ENCODE measurements at places on chromosomes 2 and 18. TPM values are rescaled to one million over a fixed set of nuclear protein-coding genes. Genes with fewer than 3 reads are reported as not detected.

- DNase-seq = no peak
Observed at GRCh38 chr2:132253496-132254305, 91.9 kb upstream of the ANKRD30BL start.

The MAP3K19 gene
- total RNA-seq = 0.78 TPM

GRCh38 chr2:200378652-200379290 lies 72.3 kb downstream of the SPATS2L start:
- DNase-seq = no peak

The IL36G gene
- not detected for total RNA-seq

DNA sequence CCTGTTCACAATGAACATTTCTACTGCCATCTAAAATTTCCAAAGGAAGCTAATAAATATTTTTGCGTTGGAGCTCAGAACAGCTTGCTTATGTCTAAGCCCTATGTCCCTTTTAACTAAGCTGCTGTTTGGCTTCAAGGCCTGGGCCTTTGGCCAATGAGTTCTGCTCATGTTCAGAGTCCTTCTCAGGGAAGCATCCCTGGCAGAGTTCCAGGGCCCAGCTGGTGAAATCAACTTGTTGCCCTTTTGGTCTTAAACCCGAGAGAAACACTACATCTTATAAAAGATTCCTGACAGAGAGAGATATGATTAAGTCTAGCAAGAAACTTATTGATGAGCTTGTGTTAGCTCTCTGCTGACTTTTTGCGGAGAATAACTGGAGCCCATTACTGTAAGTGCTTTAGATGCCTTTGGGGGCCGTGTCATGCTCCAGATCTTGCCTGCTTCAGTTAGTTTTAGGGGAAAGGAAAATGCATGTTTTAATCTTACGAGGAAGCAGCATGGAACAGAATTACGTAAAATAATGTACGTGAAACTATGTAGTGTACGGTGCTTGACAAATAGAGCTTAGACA lies 102.5 kb upstream of the NOSTRIN start:
- no peak for DNase-seq

- DNase-seq = no peak
Observed at GRCh38 chr2:74863802-74864248, 29.9 kb downstream of the HK2 start.

The SH3BP4 gene
- total RNA-seq = 5.5 TPM

DNA sequence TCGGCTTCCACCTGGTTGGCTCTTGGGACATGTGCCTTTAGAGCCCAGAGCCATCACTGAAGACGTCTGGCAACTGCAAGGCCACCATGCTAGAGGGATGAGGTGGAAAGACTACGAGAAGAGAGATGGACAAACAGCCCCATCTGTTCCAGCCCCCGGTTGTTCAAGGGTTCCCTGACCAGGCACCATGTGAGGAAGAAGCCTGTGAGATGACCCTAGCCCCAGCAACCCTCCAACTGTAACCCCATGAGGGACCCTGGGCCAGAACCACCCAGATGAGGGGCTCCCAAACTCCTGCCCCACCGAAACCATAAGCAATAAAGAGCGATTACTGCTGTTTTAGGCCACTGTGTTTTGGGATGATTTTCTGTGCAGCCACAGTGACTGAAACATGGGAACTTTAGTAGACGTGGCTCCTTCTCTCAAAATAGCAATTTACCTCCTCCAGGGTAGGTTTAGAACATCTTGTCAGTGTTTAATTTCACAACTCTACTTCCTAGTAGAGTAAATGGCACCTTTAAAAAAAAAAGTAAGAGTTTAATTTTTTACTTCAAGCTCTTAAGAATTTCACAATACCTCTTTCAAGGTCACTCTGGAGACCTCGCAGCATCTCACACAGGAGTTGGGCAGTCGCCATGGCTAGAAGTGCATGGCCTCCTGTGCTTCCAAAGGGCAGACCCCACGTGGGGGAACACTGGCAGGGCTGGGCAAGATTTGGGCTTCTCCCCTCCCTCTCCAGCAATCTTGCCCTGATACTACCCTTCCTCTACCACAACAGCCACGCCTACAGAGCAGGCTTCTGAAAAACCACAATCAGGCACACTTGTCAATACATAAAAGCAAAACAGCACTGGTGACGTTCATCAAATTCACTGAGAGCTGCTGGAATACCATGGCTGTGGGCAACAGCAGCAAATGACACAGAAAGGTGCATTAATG lies 48.8 kb downstream of the TMEM163 start:
- DNase-seq = no peak

DNA sequence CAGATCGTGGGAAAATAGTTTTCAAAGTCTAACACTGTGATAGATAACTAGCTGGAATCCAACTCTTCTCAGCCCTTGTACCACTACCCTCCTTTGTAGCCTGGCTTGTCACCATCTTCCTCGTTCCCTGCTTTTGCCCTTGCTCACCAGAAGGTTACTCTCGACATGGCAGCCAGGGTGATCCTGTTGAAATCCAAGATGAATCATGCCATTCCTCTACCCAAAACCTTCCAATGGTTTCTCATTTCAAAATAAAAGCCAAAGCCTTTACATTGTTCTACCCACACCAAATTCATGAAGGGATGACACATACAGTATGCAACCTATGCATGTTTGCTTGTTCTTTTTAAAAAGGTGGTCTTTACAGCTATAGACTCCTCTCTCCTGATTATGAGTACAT lies 45.7 kb downstream of the STAT4 start:
- DNase-seq = no peak

DNA sequence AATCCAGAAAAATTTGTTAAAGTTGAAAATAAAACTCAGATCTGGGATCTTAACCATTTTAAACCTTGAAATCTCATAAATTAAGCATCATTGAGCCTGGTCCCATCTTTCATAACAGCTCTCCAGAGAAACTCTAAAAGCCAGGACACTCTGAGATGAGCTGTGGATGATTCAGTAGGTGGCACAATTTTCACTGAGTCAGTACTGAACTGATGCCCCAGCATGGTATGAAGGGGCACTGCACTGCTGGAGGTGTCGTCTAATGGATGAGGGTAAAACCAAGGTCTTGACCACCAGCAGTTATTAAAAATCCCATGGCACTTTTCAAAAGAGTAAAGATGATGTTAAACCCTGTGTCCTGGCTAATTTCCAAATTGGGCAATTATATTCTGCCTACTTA lies 170.6 kb downstream of the FIGN start:
- no peak for DNase-seq

DNA sequence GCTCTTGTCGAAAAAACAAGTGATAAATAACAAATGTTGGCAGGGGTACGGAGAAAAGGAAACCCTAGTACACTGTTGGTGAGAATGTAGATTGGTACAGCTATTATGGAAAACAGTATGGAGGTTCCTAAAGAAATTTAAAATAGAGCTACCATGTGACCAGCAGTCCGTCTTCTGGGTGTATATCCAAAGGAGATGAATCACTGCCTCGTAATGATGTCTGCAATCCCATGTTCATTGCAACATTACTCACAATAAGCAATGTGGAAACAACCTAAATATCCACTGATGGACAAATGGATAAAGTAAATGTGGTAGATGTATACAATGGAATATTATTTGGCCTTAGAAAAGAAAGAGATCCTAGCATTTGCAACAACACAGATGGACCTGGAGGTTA lies 50.6 kb downstream of the SLC16A14 start:
- DNase-seq = no peak

DNA sequence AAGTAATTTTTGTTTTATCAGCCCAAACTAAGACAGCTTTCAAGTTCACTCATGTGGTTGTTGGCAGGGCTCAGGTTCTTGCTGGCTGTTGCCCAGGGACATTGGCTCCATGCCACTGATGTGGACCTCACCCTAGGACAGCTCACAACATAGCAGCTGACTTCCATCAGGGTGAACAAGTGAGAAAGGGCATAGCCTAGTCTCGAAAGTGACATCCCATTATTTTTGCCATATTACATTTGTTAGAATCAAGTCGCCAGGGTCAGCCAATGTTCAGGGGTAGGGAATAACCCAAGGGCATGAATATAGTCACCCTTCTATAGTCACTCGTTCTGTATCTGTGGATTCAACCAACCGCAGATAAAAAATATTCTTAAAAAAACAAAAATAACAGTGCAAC lies 10.7 kb upstream of the CWC22 start:
- no peak for DNase-seq

- DNase-seq = no peak
Observed at GRCh38 chr18:41789001-41789400, 166.0 kb upstream of the PIK3C3 start.

- DNase-seq = no peak
Observed at GRCh38 chr2:219230059-219230540, 494 bp downstream of the ANKZF1 start.

- DNase-seq = no peak
Observed at GRCh38 chr18:24868311-24868710, 407.9 kb downstream of the HRH4 start.

The PLEKHH2 gene
- 8.4 TPM for total RNA-seq

The REEP1 gene
- 156 TPM for total RNA-seq

The HMSD gene
- total RNA-seq = 0.16 TPM

GRCh38 chr2:18950361-18950851 lies 361.0 kb upstream of the NT5C1B start:
- no peak for DNase-seq

DNA sequence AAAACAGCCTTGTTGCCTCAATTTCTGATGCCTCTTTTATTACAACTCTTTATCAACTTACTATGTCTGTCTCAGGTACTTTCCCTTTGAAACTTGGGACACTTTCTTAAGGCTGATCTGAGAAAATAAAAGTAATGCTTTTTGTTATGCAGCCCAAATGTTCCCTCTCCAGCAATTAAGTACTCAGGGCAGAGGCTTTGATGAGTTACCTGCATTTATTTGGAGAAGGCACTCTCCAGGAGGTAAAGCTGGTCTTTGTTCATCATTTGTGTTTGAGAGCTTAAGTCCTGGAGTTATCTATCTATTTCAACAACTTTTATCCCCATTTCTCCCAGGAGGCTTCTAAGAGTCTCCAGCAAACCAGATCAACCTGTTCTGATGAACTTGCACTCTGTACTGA lies 259.2 kb downstream of the ASXL3 start:
- DNase-seq = no peak

The PKDCC gene
- total RNA-seq = 16.2 TPM

DNA sequence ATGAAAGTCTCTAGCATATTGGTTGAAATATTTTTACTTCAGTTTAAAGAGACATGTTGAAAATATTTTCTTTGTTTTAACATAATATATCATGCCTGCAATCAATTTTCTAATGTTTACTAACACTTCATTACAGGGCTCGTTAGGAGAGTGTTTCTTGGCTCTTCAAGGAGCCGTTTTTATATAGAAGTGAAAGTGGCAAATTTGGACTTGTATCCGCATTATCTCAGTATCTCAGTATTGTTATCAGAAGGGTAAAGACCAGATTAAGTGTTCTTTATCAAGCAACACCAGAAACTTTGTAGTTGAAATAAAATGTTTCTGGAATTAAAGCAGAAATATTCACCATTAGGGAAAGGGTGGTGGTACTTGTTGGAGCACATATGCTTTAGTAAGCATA lies 97.8 kb downstream of the BABAM2 start:
- no peak for DNase-seq

The ANKRD30BL gene
- 27.9 TPM for total RNA-seq

- DNase-seq = no peak
Observed at GRCh38 chr2:224934526-224935188, 107.6 kb downstream of the DOCK10 start.

GRCh38 chr2:33320573-33320972 lies 155.9 kb upstream of the RASGRP3 start:
- no peak for DNase-seq

The AQP12A gene
- not detected for total RNA-seq

GRCh38 chr18:61669320-61669719 lies 223.5 kb downstream of the RNF152 start:
- no peak for DNase-seq

- no peak for DNase-seq
Observed at GRCh38 chr2:149178612-149179011, 140.1 kb downstream of the LYPD6B start.

The GALNT5 gene
- 0.16 TPM for total RNA-seq

DNA sequence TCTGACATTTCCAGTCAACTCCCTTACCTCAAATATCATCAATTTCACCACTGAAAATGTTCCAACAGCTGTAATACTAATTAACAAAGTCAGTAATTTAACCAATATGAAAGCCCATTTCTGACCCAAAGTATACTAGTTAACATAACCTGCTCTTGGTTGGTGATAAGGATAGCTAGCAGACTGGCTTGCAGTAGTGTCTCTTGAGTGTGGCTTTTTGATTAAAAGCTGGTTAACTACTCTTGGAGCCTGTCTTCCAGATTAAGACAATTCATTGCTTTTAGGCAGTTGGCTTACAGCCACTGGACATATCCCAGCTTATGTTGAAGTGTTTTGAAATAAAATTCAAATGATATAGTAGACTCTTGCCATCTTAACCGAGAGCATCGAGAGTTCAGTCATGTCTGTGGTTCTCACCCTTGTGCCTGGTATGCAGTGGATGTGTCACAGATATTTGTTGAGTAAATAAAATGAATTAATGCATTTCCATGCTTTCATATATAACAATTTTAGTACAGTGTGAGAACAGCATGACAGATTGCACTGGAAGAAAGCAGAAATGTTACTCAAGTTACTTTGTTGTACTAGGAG lies 158.1 kb downstream of the TANC1 start:
- DNase-seq = no peak

GRCh38 chr2:219752726-219753125 lies 125.3 kb downstream of the SLC4A3 start:
- DNase-seq = no peak

- DNase-seq = no peak
Observed at GRCh38 chr2:68689553-68690537, 44.8 kb upstream of the ARHGAP25 start.

The IRS1 gene
- 13.9 TPM for total RNA-seq

The SP5 gene
- 0.78 TPM for total RNA-seq

GRCh38 chr2:161139098-161139987 lies 20.9 kb upstream of the TANK start:
- no peak for DNase-seq

DNA sequence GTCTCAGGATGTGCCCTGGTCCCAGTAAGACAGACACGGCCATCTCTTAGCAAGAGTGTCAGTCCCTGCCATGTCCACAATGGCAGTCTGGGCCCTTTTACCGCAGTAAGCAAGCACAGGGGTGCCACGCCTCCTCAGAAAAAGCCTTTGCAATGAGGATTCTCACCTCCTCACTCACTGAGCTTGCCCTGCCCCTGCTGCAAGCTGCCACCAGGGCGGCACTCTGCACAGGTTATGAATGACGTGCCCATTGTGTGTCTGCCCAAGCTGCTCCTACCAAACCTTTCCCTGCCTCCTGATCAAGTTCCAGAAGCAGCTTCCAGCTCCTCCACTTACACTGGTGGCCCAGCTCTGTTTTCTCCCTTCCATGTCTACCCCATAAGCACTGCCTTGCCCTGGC lies 23.3 kb downstream of the ERCC3 start:
- DNase-seq = no peak

Data from occipital lobe (tissue), 3 donors.